ENCODE measurements at places on chromosomes 2 and 18. TPM values are rescaled to one million over a fixed set of nuclear protein-coding genes. Genes with fewer than 3 reads are reported as not detected.

Gene C2orf49
- 19.6 TPM for total RNA-seq

Gene SERPINE2
- total RNA-seq, result 22.2 TPM

Gene PAX8
- 0.21 TPM for total RNA-seq

Gene CYP26B1
- not detected for total RNA-seq

Gene TRABD2A
- total RNA-seq, result 71.9 TPM

Gene LIPG
- not detected for total RNA-seq

Gene CFAP65
- not detected for total RNA-seq
